ENCODE measurements at places on chromosomes 3 and 15. TPM values are rescaled to one million over a fixed set of nuclear protein-coding genes. Genes with fewer than 3 reads are reported as not detected.

Gene PCCB
- 29.7 TPM for total RNA-seq

Gene RASSF1
- total RNA-seq: 19.7 TPM

Gene FBXL2
- total RNA-seq: 7.0 TPM

Gene TMEM212
- not detected for total RNA-seq

Gene PAK6
- 0.21 TPM for total RNA-seq

Gene CCDC54
- total RNA-seq: not detected

Gene ST3GAL6
- total RNA-seq: 0.68 TPM

Gene PRR20G
- 2.8 TPM for total RNA-seq

Gene RAMAC
- 44.9 TPM for total RNA-seq

Gene MYRIP
- total RNA-seq: not detected

Gene SI
- not detected for total RNA-seq

Gene MFGE8
- total RNA-seq: 320 TPM

Gene PSMD2
- 266 TPM for total RNA-seq

Gene GOLGA8T
- 1.6 TPM for total RNA-seq

Gene NOX5
- 0.24 TPM for total RNA-seq

Gene ATP2C1
- 28.4 TPM for total RNA-seq

Gene GPR160
- total RNA-seq: 2.1 TPM

Gene PKM
- 3,075 TPM for total RNA-seq

Gene KLHL40
- not detected for total RNA-seq

Gene RBPMS2
- total RNA-seq: 8.3 TPM

Gene IGSF10
- total RNA-seq: 0.32 TPM

Gene SNTN
- not detected for total RNA-seq

Gene APBA2
- 17.3 TPM for total RNA-seq

Gene TUSC7
- total RNA-seq: not detected

Gene CCDC39
- not detected for total RNA-seq

Gene PLOD2
- total RNA-seq: 85.1 TPM

Gene NMNAT3
- 1.2 TPM for total RNA-seq

Gene FANCD2OS
- total RNA-seq: not detected

Gene GAP43
- total RNA-seq: 0.07 TPM

Gene CHRD
- total RNA-seq: 0.11 TPM

Gene ACAP2
- 7.4 TPM for total RNA-seq

Gene LIPC
- total RNA-seq: 0.14 TPM

Gene C3orf22
- not detected for total RNA-seq

Measured in A549 treated with AZD2906 at 1 μM for 4 hours (cell line).